ENCODE measurements at places on chromosomes 7 and 10. TPM values are rescaled to one million over a fixed set of nuclear protein-coding genes. Genes with fewer than 3 reads are reported as not detected.
A peak's percentile ranks its signal among the peaks of the same experiment; 100 is the strongest.

- H3K27ac ChIP-seq: no peak overlapping the region
- DNase-seq: no peak
- H3K4me1 ChIP-seq: no peaks in the 10 kb centered on the region
- no peaks in the 10 kb centered on the region for H3K27me3 ChIP-seq
These were observed 41.2 kb downstream of the TBC1D12 start for GRCh38 chr10:94443549-94443948.

DNA sequence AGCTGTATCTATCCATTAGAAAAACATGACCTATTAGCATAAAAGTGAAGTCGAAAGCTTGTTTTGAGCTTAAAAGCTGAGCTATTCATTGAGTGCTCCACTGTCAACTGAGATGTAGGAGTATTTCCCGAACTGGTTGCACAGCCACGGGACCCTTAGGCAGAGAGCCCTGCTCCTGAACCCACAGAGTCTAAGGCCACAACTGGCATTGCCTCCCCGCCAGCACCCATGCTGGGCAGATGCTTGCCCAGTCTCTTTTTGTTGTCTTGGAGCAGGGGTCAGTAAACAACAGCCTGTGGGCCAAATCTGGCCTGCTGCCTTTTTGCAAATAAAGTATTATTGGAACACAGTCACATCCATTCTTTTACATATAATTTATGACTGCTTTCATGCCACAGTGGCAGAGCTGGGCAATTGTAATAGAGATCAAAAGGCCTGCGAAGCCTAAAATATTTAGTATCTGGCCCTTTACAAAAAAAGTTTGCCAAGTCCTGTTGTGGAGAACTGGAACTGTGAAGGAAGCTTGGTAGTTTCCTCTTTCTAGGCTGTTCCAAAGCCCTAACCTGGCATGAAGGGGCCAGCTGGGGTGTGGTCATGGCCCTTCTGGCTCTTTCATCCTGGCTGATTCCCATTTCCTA lies 58.4 kb upstream of the WAPL start:
- no peaks in the 10 kb centered on the region for H3K27me3 ChIP-seq
- H3K27ac ChIP-seq: no peak overlapping the region
- no peak for DNase-seq
- H3K4me3 ChIP-seq: no peak overlapping the region
- H3K36me3 ChIP-seq: no peaks in the 10 kb centered on the region

- H3K4me1 ChIP-seq: no peaks in the 10 kb centered on the region
- no peak overlapping the region for H3K27ac ChIP-seq
- no peak for DNase-seq
- H3K27me3 ChIP-seq: no peaks in the 10 kb centered on the region
These were observed 14.5 kb upstream of the DNAAF5 start for GRCh38 chr7:711922-712380.

GRCh38 chr10:35592441-35592840 lies 12.7 kb upstream of the GJD4 start:
- H3K27ac ChIP-seq: no peak overlapping the region
- H3K4me1 ChIP-seq: peaks cover 14% of the 10 kb centered on the region

DNA sequence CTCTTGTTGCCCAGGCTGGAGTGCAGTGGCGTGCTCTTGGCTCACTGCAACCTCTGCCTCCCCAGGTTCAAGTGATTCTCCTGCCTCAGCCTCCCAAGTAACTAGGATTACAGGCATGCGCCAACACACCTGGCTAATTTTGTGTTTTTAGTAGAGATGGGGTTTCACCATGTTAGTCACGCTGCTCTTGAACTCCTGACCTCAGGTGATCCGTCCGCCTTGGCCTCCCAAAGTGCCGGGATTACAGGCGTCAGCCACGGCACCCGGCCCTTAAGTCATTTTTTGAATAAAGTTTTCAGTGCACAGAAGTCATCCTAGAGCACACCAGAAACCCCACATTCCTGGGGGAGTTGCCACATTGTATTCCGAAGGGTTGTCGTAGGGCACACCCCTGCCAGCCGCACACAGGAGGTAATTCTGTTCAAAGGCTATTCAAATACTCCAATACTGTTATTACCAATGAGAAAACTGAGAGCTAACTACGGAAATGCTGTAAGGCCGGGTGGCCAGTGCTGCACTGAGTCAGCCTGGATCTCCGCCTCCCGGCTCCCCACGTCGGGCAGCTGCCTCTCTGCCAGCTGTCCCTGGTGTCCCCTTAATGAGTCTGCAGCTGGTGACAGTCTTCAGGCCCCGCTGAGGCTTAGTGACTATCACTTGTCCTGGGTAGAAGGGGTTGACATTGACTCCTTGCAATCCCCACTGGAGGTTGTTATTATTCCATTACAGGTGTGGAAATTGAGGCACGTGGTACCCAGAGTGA lies 8.6 kb upstream of the RFC2 start:
- H3K4me1 ChIP-seq: no peaks in the 10 kb centered on the region
- no peak overlapping the region for H3K27ac ChIP-seq
- no peaks in the 10 kb centered on the region for H3K36me3 ChIP-seq
- no peaks in the 10 kb centered on the region for H3K27me3 ChIP-seq

GRCh38 chr10:131737543-131738395 lies 163.0 kb upstream of the PPP2R2D start:
- H3K27ac ChIP-seq: no peak overlapping the region
- DNase-seq: peak; percentile 18
- no peak overlapping the region for H3K4me3 ChIP-seq
- no peaks in the 10 kb centered on the region for H3K27me3 ChIP-seq
- H3K36me3 ChIP-seq: no peaks in the 10 kb centered on the region

DNA sequence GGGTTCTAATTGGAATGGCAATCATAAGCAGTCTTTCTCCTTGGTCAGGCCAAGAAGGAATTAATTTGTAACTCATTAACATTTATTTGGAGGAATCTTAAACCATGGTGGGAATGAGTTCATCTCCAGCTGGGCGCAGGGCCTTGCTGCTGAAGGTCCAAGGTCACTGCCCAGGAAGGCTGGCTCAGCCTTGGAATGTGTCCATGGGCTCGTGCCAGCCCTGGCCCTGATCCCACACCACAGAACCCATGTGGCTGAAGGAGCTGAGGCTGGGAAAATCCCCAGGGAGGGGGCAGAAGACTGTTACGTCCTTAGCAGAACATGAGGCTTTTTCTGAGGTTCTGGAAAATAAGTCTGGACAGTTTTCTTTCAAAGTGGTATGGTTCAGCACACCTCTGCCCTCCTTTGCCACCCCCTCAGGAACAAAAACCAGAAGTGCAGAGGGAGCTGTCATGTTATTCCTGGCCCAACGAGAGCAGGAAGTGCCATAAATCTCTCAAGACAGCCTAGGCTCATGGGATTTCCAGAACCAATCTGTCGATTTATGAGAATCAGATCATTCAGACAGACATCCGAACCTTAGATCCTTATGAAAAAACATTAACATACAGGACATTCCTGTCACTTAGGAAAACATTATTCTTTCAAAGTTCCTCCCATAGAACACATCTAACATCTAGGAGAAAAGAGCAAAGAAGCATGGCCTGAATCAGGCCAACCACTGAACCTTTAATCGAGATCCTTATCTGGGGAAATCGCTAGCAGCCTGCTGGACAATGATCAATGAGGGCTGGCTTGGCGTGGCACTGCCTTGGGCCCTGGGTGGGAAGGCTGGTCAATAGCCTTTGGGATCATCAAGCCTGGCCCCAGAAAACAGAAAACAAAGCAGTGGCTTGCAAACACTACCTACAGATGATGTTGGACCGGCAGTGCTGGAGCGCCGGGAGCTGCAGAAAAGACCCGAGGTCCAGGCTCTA lies 134.3 kb downstream of the TAX1BP1 start:
- no peaks in the 10 kb centered on the region for H3K36me3 ChIP-seq
- H3K4me3 ChIP-seq: no peak overlapping the region
- 0 out of 2 replicates have a peak, but pooled peaks cover 3% of the 10 kb centered on the region for H3K4me1 ChIP-seq
- DNase-seq: no peak

DNA sequence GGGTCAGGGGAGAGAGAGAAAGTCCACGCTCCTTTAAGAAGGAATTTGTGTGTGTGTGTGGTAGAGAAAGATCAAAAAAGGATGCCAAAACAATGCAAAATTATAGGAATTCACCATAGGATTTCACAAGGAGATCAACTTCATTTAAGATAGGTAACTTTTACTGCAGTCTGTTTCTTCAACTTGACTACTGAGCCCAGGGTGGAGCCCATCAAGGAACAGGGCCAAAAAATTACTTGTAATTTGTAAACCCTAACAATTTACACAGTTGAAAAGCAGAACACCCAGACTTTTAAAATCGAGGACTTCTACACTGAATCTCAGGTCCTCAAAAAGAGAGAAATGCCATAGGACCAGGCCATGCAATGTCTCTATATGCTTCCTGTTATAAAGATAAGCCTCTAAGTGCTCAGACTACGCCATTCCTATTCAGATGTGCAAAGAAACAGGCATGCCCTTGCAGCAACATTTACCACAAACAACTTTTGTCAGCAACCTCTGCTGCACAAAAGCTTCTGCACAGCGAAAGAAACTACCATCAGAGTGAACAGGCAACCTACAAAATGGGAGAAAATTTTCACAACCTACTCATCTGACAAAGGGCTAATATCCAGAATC lies 10.6 kb upstream of the GIMAP4 start:
- H3K4me1 ChIP-seq: no peaks in the 10 kb centered on the region
- no peak overlapping the region for H3K4me3 ChIP-seq
- no peak overlapping the region for H3K27ac ChIP-seq
- DNase-seq: no peak

GRCh38 chr10:75097666-75098285 lies 13.7 kb upstream of the SAMD8 start:
- no peaks in the 10 kb centered on the region for H3K36me3 ChIP-seq
- no peak overlapping the region for H3K4me3 ChIP-seq
- H3K4me1 ChIP-seq: peaks cover 4% of the 10 kb centered on the region
- peak; percentile 55 for DNase-seq
- H3K27me3 ChIP-seq: no peaks in the 10 kb centered on the region
- no peak overlapping the region for H3K27ac ChIP-seq

DNA sequence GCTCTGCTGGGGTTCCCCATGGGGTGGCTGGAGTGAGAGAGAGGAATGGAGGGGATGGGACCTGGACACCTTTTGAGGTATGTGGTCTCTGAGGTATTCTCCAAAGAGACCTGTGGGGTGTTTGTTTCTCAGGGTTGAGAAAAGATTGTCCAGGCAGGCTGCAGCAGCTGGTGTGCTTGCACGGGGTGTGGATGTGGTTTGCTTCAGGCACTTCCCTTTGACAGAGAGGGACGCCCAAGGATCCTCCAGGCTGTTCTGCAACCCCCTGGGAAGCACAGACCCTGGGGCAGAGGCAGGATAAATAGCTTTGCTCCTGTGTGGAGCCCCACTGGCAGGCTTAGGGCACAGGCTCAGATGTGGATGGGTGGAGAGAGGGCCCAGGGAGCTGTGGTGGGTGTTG lies 115.1 kb upstream of the AGK start:
- DNase-seq: no peak
- no peak overlapping the region for H3K27ac ChIP-seq
- no peaks in the 10 kb centered on the region for H3K27me3 ChIP-seq
- peaks cover 16% of the 10 kb centered on the region for H3K4me1 ChIP-seq
- H3K36me3 ChIP-seq: no peaks in the 10 kb centered on the region

GRCh38 chr7:25395976-25396375 lies 167.7 kb upstream of the NPVF start:
- no peak overlapping the region for H3K27ac ChIP-seq
- H3K4me3 ChIP-seq: no peak overlapping the region
- no peaks in the 10 kb centered on the region for H3K27me3 ChIP-seq
- no peaks in the 10 kb centered on the region for H3K36me3 ChIP-seq
- 0 out of 2 replicates have a peak, but pooled peaks cover 4% of the 10 kb centered on the region for H3K4me1 ChIP-seq

DNA sequence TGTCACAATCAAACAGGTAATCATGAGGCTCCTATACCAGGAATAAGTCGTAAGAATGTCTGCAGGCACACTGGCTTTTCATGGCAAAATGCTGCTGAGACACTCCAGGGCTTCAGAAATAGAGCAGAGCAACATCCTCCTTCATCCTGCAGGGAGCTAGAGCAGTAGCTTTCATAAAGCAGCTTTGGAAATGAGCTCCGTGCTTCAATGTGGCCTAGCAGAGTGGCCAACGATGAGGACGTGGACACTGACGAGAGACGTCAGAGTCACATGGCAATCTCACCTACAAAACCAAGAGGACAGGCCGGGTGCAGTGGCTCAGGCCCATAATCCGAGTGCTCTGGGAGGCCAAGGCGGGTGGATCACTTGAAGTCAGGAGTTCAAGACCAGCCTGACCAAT lies 9.8 kb downstream of the COBL start:
- H3K27me3 ChIP-seq: no peaks in the 10 kb centered on the region
- peaks cover 5% of the 10 kb centered on the region for H3K4me1 ChIP-seq
- H3K36me3 ChIP-seq: no peaks in the 10 kb centered on the region
- H3K4me3 ChIP-seq: no peak overlapping the region
- DNase-seq: no peak

GRCh38 chr10:62779487-62780248 lies 24.9 kb upstream of the ADO start:
- DNase-seq: no peak
- H3K27me3 ChIP-seq: no peaks in the 10 kb centered on the region
- H3K36me3 ChIP-seq: peaks cover 1% of the 10 kb centered on the region
- H3K4me1 ChIP-seq: no peaks in the 10 kb centered on the region
- no peak overlapping the region for H3K4me3 ChIP-seq

- H3K27ac ChIP-seq: no peak overlapping the region
- H3K4me1 ChIP-seq: no peaks in the 10 kb centered on the region
- no peak overlapping the region for H3K4me3 ChIP-seq
- DNase-seq: no peak
- H3K36me3 ChIP-seq: peaks cover 2% of the 10 kb centered on the region
- no peaks in the 10 kb centered on the region for H3K27me3 ChIP-seq
These were observed 148.5 kb downstream of the PPP1R17 start for GRCh38 chr7:31835471-31835870.

DNA sequence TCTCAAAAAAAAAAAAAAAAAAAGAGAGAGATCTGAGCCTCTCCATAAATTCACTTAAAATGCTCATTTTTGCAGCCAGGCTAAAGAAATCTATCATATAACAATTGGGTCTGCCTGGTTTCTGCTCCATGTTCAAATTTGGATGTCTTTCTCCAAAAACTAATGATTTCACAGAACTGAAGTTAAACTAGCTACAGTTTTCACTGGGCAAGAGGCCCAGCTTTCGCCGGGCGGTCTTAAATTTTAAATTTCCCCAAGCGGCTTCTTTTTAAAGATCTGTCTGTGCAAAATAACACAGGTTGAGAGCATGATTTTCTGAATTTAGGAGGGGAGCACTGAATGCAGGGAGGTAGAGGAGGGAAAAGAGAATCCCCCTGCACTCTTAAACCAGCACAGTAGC lies 603.4 kb downstream of the KCNMA1 start:
- no peak overlapping the region for H3K27ac ChIP-seq
- DNase-seq: no peak
- H3K36me3 ChIP-seq: no peaks in the 10 kb centered on the region
- no peaks in the 10 kb centered on the region for H3K27me3 ChIP-seq

Gene TMEM225B
- total RNA-seq: not detected

Gene GPR26
- 0.07 TPM for total RNA-seq

Gene ITGB8
- total RNA-seq: 7.1 TPM

Gene A1CF
- total RNA-seq: not detected

Gene TBRG4
- total RNA-seq: 127 TPM

Gene NODAL
- 84.7 TPM for total RNA-seq

Data from H9 (cell line).